ENCODE measurements at places on chromosomes 3 and 15. TPM values are rescaled to one million over a fixed set of nuclear protein-coding genes. Genes with fewer than 3 reads are reported as not detected.
A peak's percentile ranks its signal among the peaks of the same experiment; 100 is the strongest.

The TMEM207 gene
- total RNA-seq = not detected

GRCh38 chr3:58900386-58900785 is 149.4 kb downstream of the CFAP20DC start:
- H3K27me3 ChIP-seq = no peaks in the 10 kb centered on the region
- no peak overlapping the region for H3K4me3 ChIP-seq
- no peaks in the 10 kb centered on the region for H3K4me1 ChIP-seq
- H3K27ac ChIP-seq = no peak overlapping the region

GRCh38 chr15:67064607-67065530 is 533 bp upstream of the SMAD3 start:
- peak overlapping the region; percentile 78 for H3K27ac ChIP-seq
- DNase-seq = peak; percentile 50
- peak overlapping the region; percentile 74 for H3K4me3 ChIP-seq
- peaks cover 14% of the 10 kb centered on the region for H3K4me1 ChIP-seq

DNA sequence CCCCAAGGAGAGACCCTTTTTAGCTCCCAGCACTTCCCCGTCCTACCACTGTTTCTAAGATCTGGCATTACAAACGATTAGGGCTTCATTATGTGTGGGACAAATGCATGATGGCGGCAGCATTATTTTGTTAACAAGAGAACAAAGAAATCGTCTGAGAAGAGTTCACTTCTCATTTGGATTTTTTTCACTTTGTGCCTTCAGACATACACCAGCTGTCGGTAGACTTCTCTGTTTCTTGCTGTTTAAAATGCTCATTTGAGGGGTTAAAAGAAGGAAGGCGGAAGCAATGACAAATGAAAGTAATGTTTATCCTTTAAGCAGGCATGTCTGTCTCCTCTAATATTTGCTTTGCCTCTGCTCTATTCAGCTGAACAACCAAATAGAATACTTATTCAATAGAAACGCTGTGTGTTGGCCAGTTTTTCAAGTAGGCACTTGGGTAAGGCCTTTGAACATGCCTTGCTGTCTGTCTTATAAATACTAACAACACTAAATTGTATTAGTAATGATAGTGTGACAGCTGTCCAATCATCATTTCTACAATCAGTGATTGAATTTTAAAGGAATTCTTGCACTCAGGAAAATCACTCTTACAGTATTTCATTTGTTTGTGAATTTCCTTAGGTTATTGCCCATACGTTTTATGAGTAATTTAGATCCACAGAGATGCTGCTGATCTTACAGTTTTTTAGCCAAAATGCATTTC is 382.4 kb downstream of the IL5RA start:
- no peaks in the 10 kb centered on the region for H3K27me3 ChIP-seq
- H3K27ac ChIP-seq = no peak overlapping the region
- DNase-seq = no peak
- H3K36me3 ChIP-seq = no peaks in the 10 kb centered on the region

All from PC-9 (cell line).